ENCODE measurements at places on chromosomes 2 and 18.

DNA sequence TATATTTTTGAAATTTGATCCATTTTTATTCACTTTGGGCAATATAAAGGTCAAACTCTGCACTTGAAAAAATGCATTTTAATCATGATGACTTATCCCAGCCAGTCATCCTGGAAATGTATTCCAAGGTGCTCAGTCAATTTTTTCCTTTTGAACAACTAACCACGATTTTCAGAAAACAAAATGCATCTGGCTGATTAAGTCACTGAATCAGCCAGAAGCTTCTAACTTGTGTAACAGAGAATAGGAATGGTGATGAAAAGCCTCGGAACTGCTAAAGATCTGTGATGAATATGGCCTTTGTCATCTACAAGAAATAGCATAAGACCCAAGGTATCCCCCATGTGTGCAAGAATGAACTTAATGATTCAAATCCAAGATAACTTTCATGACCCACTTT, 572.7 kb downstream of the EPHA4 start:
- DNase-seq = no peak

DNA sequence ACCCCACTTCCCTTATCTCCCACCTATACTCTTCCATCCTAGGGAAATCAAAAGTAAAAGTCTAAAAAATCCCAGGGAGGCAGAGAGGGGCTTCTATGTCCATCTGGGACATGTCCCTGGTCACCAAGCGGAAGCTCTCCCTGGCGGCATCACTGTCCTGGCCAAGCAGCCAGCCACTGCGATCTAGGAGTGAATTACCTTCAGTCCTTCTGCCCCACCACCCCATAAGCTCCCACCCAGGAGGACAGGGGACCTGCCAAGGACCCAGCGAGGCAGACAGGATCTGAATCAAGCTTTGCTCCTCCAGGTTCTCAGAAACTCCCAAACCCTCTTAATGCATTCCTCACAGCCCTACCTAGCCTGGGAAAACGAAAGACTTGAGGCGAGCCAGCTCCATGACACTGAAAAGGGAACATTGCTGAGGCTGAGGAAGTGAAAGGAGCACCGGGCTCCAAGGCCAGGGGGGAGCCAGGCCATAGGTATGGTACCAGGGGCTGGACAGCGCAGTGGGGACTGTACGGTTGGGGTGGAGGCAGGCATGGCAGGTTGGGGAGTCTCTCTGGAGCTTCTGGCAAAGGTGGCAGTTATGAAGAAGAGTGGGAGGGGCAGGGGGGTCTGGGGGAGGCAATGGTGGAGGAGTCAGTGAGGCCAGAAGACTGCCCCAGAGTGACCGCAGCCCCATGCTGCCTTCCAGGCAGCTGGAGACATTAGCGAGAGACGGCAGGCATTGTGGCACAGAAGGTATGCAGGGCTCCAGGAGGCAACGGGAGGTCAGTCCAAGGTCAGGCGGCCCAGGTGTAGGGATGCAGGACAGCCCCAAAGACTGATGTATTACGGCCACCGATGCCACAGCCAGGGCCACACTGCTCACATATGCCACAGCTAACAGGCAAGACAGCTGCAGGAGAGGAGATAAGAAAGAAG, 2.7 kb upstream of the SLC23A3 start:
- DNase-seq = no peak

- no peak for DNase-seq
Observed at GRCh38 chr2:232478571-232479340, 8.9 kb downstream of the ECEL1 start.

GRCh38 chr2:237314198-237314597, 99.8 kb downstream of the COL6A3 start:
- no peak for DNase-seq

DNA sequence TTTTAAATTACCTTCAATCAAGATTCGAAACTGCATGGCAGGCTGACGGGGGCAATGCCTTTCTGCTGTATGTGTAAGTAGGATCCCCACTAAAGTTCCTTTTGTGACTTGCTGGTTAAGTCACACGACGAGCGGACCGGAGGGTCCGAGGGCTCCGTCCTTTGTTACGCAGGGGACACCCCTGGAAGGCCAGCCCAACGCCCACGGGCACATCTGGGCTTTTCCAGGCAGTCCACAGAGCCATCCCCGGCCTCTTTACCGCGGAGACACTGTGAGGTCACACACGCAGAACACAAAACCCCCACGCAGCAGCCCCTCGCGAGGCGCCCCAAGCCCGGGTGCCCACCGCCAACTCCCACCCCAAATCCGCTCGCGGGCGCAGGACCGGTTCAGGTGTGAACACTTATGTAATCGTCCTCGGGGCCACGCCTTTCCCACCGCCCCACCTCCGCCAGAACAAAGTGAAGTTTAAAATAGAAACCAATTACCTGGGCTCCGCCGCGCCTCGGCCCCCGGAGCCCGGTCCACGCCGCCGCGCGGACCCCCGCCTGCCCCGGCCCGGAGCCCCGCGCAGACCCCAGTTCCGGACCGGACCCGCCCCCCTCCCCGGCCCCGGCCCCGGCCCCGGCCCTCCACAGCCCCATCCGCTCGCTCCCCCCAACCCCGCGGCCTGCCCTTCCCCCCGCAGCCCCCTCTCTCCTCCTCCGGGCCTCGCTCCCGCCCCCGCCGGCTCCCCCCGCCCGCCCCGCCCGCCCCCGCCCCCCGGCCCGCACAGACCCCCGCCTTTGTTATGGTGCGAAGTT, 4.2 kb downstream of the ZNF516 start:
- peak; percentile 44 for DNase-seq

- DNase-seq = peak; percentile 58
Observed at GRCh38 chr2:29923110-29923721, 1.8 kb upstream of the ALK start.

DNA sequence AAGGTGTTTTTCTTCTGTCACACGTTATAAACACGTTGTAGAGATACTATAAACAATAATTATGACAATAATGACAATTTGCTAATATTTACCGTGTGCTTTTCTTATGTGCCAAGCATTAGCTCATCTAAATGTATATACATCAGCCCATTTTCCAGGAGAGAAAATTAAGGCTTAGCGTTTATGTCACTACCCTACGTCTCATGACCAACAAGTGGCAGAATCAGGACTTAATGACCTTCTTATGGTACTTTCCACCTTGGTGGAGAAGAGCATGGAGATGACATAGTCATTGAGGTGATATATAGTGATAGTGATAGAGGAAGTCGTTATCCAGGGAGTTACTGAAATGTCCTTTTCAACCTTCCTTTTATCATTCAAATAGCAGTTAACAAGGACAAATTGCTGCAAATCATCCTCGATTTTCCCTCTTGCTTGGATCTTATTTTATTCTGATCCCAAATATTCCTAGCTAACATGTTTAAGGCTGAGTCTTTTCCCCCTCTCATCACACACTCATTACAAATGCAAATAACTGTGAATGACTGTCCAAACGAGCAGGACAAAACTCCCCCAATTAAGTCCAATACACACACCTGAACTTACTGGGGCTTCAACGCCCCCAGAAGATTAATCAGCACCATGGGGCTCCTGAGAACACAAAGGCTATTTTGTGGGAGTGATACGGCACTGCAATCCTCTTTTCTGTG, 27.3 kb downstream of the SPRED2 start:
- DNase-seq = no peak

GRCh38 chr2:55013936-55014335, 36.3 kb downstream of the RTN4 start:
- peak; percentile 10 for DNase-seq

DNA sequence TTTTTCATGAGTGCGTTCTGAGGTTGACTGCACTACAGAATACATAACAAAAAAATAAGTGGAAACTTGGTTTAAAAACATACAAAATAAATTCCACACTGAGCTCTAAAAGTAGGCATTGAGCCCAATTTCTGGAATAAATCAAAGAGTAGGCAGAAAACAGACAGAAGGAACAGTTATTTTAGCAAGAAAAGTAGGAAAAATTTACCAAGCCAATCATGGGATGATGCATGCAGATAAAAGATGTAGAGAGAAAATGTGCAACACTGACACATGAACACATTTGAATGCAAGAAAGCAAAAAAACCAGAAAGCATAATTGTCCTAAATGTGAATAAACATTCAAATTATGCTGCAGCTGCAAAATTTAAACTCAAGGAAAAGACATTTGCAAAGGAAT, 308.3 kb downstream of the DLGAP1 start:
- no peak for DNase-seq

DNA sequence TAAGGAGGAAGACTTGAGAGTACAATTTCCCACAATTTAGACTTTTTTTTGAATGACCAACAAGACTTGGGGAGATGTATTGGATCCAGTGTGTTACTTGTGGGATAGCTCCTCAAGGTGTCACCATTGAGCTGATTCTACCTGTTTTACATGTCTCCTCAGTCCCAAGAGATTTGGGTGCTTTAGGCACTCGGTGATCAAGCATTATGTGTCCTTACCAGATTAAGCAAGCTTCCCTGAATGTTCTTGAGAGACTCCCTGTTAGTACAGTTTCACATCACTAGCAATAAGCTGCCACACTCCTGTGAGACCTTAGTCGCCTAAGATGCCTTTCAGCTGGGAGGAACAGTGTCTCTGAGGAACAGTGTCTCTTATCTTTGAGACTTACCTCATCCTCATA, 384.3 kb upstream of the SYT4 start:
- DNase-seq = peak; percentile 24

GRCh38 chr2:128202791-128203190, 111.8 kb downstream of the UGGT1 start:
- DNase-seq = no peak

DNA sequence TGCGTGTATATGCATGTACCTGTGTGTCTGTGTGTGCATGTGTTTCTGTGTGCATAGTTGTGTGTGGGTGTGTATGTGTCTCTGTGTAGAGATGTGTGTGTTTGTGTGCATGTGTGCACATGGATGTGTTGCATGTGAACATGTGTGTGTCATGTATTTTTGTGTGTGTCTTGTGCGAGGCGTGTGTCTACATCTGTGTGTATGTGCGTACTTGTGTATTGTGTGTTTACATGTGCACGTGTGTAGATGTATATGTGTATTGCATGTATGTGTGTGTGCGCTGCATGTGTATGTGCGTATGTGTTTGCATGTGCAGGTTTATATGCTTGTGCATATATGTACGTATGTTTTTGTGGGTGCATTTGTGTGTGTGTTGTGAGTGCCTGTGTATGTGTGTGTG, 735.2 kb downstream of the GALR1 start:
- no peak for DNase-seq

- DNase-seq = no peak
Observed at GRCh38 chr2:159617100-159617499, 752 bp upstream of the BAZ2B start.
